C1 segment of cervical spinal cord (tissue), 14 donors: ENCODE measurements at places on chromosomes 11 and 22.
A peak's percentile ranks its signal among the peaks of the same experiment; 100 is the strongest.

GRCh38 chr22:37301144-37301830 is 19.0 kb downstream of the CYTH4 start:
- DNase-seq: no peak

DNA sequence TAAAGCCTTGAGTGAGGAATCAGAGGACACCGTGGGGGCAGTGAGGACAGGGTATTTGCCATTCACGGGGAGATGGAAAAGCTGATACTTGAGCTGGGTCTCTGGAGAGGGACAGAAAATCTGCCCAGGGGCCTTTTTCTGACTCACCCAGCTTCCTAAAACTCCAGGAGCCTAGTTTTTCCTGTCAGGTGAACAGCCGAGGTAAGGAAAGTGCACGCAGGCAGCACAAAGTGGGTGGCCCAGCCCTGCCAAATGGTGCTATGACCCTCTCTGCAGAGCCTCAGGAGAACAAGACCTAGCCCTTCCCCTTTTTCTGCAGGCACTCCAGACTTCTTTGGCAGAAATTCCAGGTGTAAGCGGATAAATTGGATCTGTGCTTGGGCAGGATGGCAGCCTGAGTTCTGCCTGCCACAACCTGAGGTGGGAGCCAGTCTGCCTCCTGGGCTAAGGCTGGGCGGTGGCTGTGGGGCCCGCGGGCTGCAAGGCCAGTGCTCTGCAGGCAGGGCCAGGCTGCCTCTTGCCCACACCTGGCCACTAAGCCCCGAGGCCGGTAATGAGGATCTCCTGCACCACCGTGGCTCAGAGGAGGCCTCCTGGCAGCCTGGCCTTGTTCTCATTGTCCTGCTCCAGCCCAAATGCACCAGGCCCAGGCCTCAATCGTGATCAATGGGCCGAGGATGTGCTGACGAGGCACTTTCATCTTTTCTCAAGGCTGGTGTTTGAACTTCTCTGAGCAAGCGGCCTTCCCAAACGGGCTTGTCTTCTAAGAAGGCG is 72.9 kb upstream of the LMO1 start:
- no peak for DNase-seq

DNA sequence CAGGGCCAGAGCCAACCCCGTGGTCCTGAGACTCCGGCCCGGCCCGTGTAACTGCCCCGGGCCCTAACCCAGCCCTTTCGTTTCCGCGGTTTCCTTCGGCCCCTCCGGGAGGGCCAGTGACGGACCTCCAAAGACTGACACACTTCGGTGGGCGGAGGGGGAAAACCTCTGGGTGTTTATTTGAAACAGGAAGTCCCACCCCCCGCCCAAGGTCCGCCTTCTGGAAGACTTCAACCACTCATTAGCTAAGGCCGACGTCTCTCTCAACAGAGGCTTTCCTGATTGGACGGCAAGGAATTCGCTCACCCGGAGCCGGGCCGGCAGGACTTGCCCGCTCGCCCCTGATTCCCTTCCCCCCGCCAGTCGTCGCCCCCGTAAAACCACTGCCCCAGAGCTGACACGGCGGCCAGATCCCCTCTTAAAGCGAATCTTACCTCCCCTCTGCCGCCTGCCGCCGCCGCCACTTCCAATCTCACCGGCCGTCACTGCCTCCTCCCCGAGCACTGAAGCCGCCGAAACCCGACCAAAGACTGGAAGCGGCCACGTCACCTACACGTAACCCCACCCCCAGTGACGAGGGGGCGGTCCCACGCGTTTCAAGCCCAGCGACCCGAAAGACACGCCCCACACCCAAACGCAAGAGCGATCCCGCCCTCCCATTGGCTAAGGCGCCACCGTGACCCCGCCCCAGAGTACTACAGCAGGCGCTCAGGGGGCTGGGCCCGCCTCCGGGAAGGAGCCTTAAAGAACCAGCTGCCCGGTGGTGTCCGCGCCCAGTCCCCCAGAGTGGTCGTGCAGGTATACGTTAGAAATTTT is at the start of gene STX5:
Gene STX5, minus strand, starts transcription at position 532 of the 816 bp plus-strand sequence. CDS start 808 bp downstream, outside the sequence.
- peak; percentile 99 for DNase-seq

GRCh38 chr22:23842599-23842998 is 3.8 kb upstream of the DERL3 start:
- DNase-seq: no peak

- no peak for DNase-seq
Measured at GRCh38 chr11:115161876-115162275, 342.3 kb downstream of the CADM1 start.

GRCh38 chr11:116300232-116300631 is 472.6 kb downstream of the BUD13 start:
- DNase-seq: no peak
